ENCODE measurements at places on chromosomes 2 and 18.

GRCh38 chr2:63399156-63399555 is 189.1 kb downstream of the WDPCP start:
- no peak for DNase-seq

- DNase-seq: no peak
Observed at GRCh38 chr2:62192811-62193210, 3.1 kb upstream of the B3GNT2 start.

GRCh38 chr2:10885094-10885860 is 26.5 kb upstream of the KCNF1 start:
- no peak for DNase-seq

GRCh38 chr18:60838677-60839076 is 466.1 kb upstream of the MC4R start:
- peak; percentile 85 for DNase-seq

- DNase-seq: no peak
Observed at GRCh38 chr2:112251271-112251670, 3.6 kb downstream of the ZC3H8 start.

Data from pulmonary artery endothelial cell (primary cell).